Nephron progenitor cell (in vitro differentiated cells): ENCODE measurements at places on chromosomes 13 and 19.

- DNase-seq = no peak
- H3K36me3 ChIP-seq = no peaks in the 10 kb centered on the region
- no peak overlapping the region for H3K27ac ChIP-seq
- peaks cover 15% of the 10 kb centered on the region for H3K4me1 ChIP-seq
- H3K4me3 ChIP-seq = no peak overlapping the region
- no peaks in the 10 kb centered on the region for H3K27me3 ChIP-seq
Measured at GRCh38 chr13:39232401-39232980, 194.2 kb downstream of the NHLRC3 start.

DNA sequence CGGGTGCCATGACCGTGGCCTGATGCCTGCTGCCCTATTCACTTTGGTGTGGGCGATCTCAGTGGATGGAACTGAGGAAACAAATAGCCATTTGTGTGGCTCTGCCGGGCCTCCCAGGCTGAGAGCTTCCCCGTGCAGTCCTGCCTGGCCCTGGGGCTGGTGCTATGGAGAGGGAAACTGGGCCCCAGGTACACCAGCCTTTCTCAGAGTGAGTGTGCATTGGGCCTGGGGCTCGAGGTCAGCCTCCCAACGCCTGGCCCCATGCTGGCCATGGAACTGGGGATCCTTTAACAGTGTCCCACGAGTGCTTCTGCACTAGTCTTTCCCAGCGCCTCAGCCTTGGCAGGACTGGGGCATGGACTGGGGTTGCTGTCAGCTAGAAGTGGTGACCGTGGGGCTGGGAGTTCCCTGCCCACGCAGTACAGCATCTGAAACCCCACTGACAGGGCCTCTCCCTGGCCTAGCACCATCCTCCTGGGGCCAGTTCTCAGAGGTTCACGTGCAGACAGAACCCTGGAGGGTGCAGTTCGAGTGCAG is 10.5 kb downstream of the PLEKHF1 start:
- peaks cover 4% of the 10 kb centered on the region for H3K27me3 ChIP-seq

GRCh38 chr13:72500851-72501250 is 226.6 kb downstream of the MZT1 start:
- no peaks in the 10 kb centered on the region for H3K4me1 ChIP-seq
- no peaks in the 10 kb centered on the region for H3K36me3 ChIP-seq
- H3K27me3 ChIP-seq = peaks cover 3% of the 10 kb centered on the region
- H3K4me3 ChIP-seq = no peak overlapping the region

- no peak overlapping the region for H3K4me3 ChIP-seq
- H3K4me1 ChIP-seq = no peaks in the 10 kb centered on the region
- no peak for DNase-seq
- H3K27ac ChIP-seq = no peak overlapping the region
- H3K27me3 ChIP-seq = no peaks in the 10 kb centered on the region
Measured at GRCh38 chr13:85738696-85739320, 60.4 kb downstream of the SLITRK6 start.

DNA sequence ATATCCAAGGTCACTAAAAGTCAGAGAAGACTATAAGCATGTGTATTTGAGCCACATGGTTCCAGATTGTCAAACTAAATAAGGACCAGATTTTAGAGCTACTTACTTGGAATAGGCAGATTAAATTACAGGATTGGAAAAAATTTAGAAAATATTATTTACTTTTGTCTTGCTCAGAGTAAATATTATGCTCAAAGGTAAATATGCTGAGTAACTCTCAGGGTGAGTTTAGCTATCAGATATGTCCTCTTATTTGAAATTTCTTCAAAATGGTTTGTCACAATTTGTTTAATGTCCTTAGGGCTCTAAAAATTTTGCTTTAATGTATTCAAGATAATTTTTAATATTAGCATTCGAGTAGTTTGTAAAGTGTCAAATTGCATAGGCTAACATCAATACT is 2455.2 kb downstream of the PCDH9 start:
- H3K27ac ChIP-seq = no peak overlapping the region
- H3K4me3 ChIP-seq = no peak overlapping the region
- no peaks in the 10 kb centered on the region for H3K4me1 ChIP-seq

- H3K4me1 ChIP-seq = no peaks in the 10 kb centered on the region
- H3K27me3 ChIP-seq = no peaks in the 10 kb centered on the region
- H3K4me3 ChIP-seq = no peak overlapping the region
- no peak overlapping the region for H3K27ac ChIP-seq
- no peak for DNase-seq
Measured at GRCh38 chr13:96002322-96003131, 50.7 kb downstream of the UGGT2 start.

DNA sequence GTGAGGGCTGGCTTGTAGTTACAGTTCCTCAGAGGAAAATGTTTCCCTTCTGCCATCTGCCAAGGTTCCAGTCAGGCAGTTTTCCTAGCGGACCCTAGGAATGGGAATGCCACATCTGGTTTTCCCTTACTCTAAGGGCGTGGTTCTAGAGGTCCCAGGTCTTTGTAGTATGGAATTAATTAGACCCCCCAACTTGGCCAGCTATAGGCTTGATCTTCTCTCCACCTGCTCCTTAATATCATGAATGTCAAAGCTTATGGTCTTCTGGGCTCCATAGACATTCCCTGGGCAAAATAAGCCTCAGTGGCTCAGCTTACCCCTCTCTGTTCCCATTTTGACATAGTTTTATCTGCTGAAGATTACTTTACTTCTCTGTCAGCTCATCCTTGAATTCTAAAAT is 70.0 kb downstream of the ZNF568 start:
- peaks cover 1% of the 10 kb centered on the region for H3K36me3 ChIP-seq
- peaks cover 3% of the 10 kb centered on the region for H3K27me3 ChIP-seq
- H3K4me1 ChIP-seq = no peaks in the 10 kb centered on the region
- H3K27ac ChIP-seq = no peak overlapping the region
- no peak overlapping the region for H3K4me3 ChIP-seq

DNA sequence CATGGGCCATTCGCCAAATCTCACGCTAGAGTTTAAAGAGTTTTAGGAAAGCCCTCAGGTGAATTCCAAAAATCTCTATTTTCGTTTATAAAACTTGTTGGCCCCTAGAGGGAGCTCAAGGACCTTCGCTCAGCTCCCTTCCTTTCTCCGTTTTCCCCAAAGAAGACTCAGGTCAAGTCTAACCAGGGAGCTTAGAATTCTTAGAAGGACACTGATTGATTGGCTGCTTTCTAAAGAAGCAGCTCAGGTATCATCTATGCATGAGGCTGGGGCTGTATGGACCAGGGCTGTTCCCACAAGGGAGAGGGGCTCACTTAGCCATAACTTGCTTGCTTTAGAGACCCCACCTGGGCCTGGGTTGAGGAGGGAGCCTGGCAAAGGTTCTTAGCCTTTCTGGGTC is 20.5 kb downstream of the DZIP1 start:
- peaks cover 6% of the 10 kb centered on the region for H3K4me1 ChIP-seq
- no peak overlapping the region for H3K4me3 ChIP-seq
- DNase-seq = peak; percentile 37
- peak overlapping the region; percentile 86 for H3K27ac ChIP-seq

DNA sequence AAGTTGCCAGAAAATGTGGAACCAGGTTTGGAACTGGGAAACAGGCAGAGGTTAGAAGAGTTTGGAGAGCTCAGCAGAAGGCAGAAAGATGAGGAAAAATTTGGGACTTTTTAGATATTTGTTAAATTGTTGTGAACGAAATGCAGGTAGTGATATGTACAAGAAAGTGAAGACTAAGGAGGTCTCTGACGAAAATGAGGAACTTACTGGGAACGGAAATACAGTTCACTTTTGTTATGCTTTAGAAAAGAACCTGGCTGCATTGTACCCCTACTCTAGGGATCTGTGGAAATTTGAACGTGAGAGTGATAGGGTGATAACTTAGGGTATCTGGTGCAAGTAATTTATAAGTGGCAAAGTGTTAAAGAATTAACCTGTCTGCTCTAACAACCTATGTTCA is 632.4 kb downstream of the SLITRK5 start:
- H3K36me3 ChIP-seq = no peaks in the 10 kb centered on the region
- H3K27ac ChIP-seq = no peak overlapping the region
- H3K4me3 ChIP-seq = no peak overlapping the region
- DNase-seq = no peak
- no peaks in the 10 kb centered on the region for H3K27me3 ChIP-seq
- no peaks in the 10 kb centered on the region for H3K4me1 ChIP-seq

DNA sequence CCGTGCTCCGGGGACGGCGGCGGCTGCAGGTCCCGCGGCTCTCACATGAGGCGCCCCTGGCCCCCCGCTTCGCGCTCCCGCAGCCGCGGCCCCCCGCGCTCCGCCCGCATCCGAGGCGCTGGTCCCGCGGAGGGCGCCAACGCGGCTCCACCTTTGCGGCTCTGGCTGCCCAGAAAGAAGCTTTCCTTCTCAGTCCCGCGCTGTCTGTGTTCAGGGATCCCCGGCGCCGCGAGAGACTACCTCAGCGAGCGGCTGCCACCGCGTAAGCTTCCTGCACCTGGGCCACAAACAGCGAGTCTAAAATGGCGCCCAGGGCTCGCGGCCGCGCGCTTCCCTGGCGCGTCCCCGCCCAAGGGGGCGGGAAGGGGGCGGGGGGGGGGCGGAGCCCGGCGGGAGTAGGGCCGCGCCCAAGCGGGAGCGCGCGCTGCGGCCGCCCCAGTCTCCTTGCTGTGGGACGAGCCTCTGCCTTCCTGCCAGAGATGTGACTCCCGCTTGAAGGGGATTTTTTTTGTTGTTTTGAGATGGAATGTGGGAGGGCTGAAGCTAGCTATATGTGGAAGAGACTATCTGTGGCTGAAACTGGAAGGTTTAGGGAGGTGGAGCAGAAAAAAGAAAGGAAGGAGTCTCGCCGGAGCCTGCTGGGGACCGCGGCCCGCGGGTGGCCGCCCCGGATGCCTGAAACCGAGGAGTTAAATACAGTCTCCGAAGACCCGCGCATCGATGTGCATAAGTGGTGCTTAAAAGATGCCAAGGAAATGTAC is at the start of gene FBXL3:
TSS of gene FBXL3 (minus strand) at position 299 of the 761 bp plus-strand sequence. CDS start 5,299 bp downstream, outside the sequence.
- H3K4me3 ChIP-seq = peak within 1 kb of the TSS; percentile 97
- peaks cover 7% of the 10 kb centered on the region for H3K27me3 ChIP-seq
- peaks cover 56% of the 10 kb centered on the region for H3K4me1 ChIP-seq
- H3K36me3 ChIP-seq = no peaks in the 10 kb centered on the region
- H3K27ac ChIP-seq = peak within 1 kb of the TSS; percentile 98
- DNase-seq = peak; percentile 82

GRCh38 chr13:113292021-113292862 is 4.8 kb upstream of the LAMP1 start:
- DNase-seq = peak; percentile 74
- H3K27me3 ChIP-seq = peaks cover 14% of the 10 kb centered on the region
- H3K4me3 ChIP-seq = peak overlapping the region; percentile 85
- H3K27ac ChIP-seq = peak overlapping the region; percentile 70
- H3K4me1 ChIP-seq = peaks cover 44% of the 10 kb centered on the region

- peaks cover 6% of the 10 kb centered on the region for H3K4me1 ChIP-seq
- H3K27ac ChIP-seq = no peak overlapping the region
- peaks cover 21% of the 10 kb centered on the region for H3K36me3 ChIP-seq
Measured at GRCh38 chr19:12638611-12639182, 27.8 kb downstream of the MAN2B1 start.

DNA sequence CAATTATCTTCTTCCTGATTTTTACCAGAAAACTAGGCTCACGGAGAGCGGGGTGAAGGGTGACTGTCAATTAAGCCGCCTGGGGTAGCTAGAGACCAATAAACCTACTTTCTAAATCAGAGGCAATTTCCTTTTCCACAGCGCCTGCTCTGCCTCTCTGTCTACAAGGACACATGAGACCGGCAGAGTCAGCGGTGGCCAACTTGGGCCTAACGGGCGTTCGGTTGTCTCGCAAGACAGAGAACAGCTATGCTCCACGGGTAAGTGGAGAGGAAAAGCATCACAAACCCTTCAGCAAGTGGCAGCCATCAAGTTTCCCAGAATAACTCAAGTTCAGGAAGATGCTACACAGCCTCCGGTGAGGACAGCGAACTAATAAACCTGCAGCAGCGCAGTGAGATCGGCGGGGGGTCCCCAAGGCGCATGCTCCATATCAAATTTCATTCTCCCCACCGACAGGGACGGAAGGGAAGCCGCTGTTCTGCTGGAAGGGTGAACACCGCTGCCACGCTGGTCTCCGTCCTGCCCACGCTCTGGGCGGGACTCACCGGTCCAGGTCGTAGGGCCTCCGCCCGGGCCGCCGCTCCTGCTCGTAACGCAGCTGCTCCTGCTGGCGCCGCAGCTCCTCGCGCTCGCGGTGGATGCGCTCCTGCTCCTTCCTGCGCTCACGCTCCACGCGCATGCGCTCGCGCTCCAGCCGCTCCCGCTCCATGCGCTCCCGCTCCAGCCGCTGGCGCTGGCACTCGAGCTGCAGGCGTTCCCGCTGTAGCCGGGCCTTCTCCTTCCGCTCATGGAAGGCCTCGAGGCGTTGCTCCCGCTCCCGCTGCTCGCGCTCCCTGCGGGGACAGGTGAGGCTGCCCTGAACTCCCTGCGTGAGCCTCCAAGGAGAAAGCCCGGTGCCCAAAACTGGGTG is 25.8 kb upstream of the TINCR start:
- peaks cover 49% of the 10 kb centered on the region for H3K36me3 ChIP-seq
- no peak for DNase-seq
- peak overlapping the region; percentile 82 for H3K27ac ChIP-seq
- H3K27me3 ChIP-seq = no peaks in the 10 kb centered on the region
- no peaks in the 10 kb centered on the region for H3K4me1 ChIP-seq
- H3K4me3 ChIP-seq = no peak overlapping the region

DNA sequence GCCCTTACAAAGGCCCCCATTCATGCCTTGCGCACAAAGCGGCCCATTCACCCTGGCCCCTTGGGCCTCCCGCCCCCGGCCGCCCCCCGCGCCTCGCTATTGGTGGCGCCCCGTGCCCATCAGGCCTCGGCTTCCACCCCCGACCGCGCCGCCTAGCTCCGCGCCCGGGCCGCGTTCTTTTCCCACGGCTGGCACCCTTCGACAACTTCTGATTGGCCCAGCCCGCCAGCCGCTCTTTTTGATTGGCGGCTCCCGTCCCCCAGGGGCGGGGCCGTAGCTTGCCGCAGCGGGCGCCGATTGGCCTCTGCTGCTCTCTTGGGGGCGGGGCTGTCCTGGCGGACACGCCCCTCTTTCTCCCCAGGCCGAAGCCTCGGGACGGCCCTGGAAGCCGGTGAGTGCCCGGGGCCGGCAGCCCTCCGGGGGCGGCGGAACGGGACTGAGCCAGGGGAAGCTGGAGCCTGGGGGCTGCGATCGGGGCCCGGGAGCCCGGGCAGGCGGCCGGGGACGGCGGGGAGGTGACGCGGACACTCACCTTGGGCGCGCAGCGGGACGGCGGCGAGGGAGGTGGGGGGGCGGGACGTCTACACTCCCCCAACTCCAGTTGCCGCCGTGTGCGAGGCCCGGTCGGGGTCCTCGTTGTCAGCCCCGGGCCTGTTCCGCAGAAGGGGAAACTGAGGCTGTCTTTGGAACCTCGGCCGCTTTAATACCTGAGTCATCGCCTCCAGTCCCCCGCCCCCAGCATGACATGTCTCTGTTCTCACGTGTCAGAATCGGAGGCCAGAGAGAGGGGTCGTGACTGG is at the start of gene MYH14:
TSS of gene MYH14 (plus strand) at position 342 of the 800 bp plus-strand sequence. CDS start 6,744 bp downstream, outside the sequence.
- DNase-seq = peak; percentile 93
- peaks cover 3% of the 10 kb centered on the region for H3K4me1 ChIP-seq
- no peak within 1 kb of the TSS for H3K27ac ChIP-seq
